ENCODE measurements at places on chromosomes 2 and 18.
A peak's percentile ranks its signal among the peaks of the same experiment; 100 is the strongest.

DNA sequence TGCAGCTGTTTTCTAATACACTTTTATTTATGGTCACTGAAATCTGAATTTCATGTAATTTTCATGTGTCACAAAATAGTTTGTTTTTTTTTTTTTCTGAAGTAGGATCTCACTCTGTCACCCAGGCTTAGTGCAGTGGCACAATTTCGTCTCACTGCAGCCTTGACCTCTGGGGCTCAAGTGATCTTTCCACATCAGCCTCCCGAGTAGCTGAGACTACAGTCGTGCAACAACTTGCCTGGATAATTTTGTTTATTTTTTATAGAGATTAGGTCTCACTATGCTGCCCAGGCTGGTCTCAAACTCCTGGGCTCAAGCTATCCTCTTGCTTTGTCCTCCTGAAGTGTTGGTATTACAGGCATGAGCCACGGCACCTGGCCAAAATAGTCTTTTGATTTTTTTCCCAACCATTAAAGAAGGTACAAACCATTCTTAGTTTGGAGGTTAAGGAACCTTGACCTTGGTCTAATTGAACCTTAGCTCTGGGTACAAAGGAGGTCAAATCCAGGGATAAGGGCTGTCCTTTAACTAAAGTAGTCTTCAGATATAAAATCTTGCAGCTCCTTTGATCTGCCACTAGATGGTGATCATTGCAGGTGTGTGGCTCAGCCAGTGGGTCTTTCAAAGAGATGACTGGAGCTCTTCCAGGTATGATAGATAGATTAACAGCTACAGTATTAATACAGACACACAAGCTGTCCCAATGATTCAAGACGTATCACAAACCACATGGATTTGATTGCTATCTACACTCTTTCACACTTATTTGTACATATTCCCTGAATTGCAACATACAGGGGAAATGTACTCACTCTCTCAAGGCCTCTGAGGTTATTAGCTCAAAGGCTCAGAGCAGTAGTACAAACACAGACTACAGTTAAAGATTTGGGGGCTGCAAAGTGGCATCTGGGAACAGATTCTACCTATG lies 4.7 kb upstream of the KRCC1 start:
- no peak for DNase-seq

DNA sequence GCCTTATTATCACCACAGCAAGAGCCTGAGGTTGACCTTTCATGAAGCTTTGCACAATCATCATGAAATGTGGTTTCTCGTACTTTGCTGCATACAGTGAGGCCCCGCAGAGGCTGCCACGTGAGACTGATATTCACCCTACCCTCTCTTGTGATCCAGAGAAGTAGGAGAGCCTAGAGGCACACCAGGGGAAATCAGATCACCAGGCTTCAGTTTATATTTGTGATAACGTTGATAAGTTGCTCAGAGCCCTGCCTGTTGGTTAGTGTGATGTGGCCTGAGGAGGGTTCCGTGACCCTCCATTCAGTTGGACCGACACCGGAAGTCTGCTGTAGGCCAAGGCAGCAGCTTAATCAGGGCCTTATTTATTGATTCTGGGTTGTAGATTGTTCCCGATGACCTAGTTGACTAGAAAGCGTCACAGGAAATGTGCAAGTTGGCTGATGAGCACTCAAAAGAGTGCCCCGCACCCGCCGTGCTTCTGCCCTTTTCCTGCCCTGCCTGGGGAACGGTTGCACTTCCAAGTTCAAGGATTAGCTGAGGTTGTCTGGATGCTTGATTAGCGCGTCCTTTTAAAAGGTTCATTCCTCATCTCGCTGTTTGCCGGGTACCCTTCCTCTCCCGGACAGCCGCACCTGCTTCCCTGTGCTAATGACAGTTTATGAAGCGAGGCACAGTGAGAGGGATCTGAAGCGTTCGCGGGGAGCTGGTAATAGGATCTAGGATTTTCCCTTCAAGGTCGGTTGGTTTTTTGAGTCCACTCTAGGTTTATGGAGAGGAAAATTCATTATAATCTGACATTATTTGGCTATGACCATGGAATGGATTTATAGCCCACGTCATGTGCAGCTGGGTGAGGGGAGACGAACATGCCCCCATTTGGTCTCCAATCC lies 146.4 kb downstream of the SH3RF3 start:
- DNase-seq: no peak

GRCh38 chr2:101516823-101517690 lies 42.1 kb upstream of the RFX8 start:
- DNase-seq: peak; percentile 57

DNA sequence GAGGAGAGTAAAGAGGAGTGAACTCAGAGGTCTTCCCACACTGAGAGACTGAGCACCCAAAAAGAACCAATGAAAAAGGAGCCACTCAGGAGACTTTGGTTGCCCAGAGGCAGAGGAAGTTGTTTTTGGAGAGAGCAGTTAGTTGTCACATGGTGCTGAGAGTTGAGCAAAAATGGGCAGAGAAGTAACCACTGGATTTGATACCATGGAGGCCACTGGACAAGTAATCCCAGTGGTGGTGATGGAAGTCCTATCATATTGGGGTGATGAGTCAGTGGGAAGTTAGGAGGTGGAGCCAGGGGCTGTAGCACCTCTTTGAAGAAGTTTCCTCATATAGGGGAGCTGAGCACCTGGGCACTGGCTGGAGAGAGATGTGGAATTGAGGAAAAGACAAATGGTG lies 235.8 kb downstream of the TPGS2 start:
- DNase-seq: no peak

- DNase-seq: peak; percentile 94
Measured at GRCh38 chr18:62450546-62451410, 72.0 kb upstream of the ZCCHC2 start.

- no peak for DNase-seq
Measured at GRCh38 chr18:78627551-78628346, 351.9 kb upstream of the SALL3 start.

- DNase-seq: no peak
Measured at GRCh38 chr18:48553236-48553635, 14.4 kb downstream of the CTIF start.

- no peak for DNase-seq
Measured at GRCh38 chr2:28407976-28408690, 15.5 kb downstream of the FOSL2 start.

DNA sequence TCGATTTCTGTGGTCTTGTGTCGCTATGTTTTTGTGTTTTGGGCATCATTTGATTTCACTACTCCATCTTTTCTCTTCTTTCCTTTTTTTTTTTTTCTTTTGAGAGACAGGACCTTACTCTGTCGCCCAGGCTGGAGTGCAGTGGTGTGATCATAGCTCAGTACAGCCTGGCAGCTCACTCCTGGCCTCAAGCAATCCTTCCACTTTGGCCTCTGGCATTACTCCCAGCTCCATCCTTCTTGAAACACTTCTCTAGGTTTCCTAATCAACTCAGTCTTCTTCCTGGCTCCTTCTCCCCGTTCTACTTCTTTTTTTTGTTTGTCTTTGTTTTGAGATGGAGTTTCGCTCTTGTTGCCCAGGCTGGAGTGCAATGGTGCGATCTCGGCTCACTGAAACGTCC lies 26.5 kb downstream of the TCF23 start:
- no peak for DNase-seq

- DNase-seq: no peak
Measured at GRCh38 chr2:190216829-190217228, 102.8 kb downstream of the HIBCH start.

DNA sequence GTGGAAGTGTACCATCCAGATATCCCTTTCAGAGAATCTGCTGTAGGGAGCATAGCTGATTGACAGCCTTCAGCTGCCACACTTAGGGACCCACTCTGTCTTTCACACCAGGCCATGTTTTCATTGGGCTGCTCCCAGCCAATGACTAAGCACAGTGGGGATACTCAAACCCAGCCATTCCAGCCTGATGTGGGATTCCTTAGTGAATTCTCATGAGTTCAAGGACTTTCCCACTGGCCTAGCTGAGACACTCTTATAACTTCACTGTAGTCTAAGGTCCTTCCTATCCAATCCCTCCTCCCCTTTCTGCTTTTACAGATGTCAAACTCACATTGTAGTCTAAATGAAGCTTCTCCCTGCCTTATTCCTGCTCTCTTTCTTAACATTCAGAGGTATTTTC lies 201.2 kb downstream of the PIK3C3 start:
- DNase-seq: no peak

GRCh38 chr2:180203972-180204371 lies 196.9 kb upstream of the CWC22 start:
- no peak for DNase-seq

GRCh38 chr2:135931776-135932443 lies 53.5 kb downstream of the DARS1 start:
- DNase-seq: no peak

GRCh38 chr18:46416706-46417638 lies 240.0 kb downstream of the LOXHD1 start:
- no peak for DNase-seq

DNA sequence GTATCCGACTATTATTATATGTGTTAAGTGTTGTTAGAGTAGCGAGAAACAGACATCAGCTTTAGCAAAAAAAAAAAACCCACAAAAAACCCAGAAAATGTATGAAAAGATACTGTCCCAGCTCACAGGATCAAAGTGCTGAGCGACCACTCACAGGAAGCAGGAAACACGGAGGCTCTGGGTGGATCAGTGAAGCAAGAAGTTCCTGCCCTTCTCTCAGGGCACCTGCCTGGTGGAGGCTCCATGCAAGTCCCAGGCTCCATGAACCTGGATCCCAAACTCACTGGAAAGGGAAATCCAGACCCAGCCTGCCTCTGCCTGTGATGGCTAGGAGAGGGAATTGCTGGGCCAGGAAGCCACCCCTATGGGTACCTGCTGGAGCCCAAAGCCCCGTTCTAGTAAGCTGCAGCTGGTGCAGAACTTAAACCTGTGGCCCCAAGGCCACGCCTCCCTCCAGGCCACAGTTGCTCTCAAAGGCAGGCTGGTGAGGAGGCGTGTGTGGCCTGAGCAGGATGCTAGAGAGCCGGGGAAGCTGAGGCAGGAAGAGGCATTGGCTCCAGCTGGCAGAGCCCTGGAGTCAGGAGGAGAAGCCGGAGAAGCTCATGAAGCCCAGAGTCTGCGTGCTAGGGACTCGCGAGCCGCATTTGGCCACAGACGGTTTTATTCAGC lies 63.5 kb upstream of the TAF1B start:
- no peak for DNase-seq

DNA sequence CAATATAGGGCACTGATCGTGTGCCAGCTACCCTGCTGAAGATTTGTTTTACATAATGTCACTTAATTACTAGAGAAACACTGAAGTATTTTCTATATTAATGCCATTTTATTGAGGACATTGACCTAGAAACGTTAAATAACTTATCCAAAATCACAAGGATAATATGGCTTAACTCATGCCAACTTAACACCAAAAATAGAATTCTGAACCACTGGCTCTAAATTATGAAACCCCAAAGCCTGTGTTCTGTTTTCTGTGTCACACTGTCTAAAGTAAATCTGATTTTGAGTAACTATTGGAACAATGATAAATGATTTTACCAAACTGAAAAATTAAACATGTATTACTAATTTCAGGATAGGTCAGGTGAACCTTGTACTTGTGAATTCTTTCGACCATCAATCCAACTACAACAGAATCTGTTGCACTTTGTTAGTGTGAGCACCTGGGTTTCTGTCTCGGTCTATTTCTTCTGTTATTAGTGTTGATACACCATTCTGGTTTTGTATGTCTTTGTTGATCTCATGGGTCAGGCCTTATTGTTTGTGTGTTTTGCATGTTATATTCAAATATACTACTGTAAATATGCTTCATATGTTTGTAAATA lies 48.2 kb upstream of the CCDC141 start:
- no peak for DNase-seq

GRCh38 chr2:15968280-15969178 lies 28.2 kb downstream of the MYCN start:
- DNase-seq: no peak

- DNase-seq: no peak
Measured at GRCh38 chr2:222989431-222989830, 62.6 kb upstream of the KCNE4 start.

DNA sequence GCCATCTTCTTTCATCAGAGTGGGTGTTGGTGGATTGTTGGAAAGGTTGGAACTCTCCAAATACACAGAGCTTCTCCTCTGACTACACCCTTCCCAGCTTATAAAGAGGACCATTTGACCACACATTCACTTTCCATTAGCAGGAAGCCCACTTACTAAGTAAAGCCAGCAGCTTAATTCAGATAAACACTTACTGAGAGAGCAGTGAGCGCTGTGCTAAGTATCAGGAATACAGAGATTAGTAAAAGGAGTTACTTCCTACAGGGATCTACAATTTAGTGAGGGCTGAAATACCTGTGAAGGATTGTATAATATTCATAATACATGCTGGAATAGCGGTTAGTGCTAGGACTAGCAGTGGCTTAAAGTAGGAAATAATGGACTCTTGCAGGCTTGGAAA lies 343.0 kb downstream of the NYAP2 start:
- no peak for DNase-seq

DNA sequence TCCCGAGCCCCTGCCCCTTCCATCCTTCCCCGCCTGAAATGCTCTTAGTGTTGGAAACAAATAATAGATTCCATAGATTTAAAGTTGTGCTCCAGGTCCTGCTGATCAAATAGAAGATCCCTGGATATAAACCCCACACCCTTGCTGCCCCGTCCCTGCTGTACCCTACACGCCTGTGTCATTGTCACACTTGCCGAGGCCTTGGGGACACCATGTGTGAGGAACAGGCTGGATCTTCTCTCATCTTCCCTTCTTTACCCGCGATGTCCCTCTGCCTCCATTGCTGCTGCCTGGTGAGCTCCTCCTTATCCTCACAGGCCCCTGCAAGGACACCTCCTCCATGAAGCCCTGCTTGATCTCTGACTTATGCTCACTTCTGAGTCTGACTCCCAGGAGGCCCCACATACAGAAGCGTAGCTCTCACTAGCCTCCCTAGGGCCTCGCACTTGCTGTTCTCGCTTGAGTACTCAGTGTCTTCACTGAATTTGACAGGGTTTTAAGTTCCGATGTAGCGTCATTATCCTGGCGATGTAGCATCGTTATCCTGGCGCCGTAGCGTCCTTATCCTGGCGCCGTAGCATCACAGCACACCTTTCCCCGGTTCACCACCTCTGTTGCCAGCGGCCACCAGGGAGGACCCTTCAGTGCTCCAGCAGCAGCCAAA lies 221.9 kb downstream of the NDUFA10 start:
- DNase-seq: no peak

DNA sequence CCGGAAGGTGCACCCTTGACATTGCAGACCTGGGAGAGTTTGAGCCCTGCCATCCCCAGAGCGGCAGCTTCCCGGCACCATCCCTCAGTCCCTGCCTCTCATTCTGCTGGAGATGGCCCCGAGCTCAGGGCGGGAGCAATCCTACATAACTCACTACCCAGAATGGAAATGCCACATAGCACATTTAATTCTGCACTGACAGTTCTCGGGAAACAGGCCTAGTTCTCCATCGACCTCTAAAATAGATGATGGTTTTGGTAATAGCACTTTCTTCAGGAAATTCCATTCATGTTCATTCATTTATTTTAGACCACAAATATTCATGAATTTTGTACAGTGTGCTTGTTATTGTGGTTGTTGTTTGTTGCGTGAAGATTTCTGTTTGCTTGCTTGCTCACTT lies 92.9 kb upstream of the SLC14A2 start:
- DNase-seq: no peak

- no peak for DNase-seq
Measured at GRCh38 chr2:23569761-23570365, 184.9 kb downstream of the KLHL29 start.

All from HS-27A (cell line).